ENCODE measurements at places on chromosomes 11 and 22.

DNA sequence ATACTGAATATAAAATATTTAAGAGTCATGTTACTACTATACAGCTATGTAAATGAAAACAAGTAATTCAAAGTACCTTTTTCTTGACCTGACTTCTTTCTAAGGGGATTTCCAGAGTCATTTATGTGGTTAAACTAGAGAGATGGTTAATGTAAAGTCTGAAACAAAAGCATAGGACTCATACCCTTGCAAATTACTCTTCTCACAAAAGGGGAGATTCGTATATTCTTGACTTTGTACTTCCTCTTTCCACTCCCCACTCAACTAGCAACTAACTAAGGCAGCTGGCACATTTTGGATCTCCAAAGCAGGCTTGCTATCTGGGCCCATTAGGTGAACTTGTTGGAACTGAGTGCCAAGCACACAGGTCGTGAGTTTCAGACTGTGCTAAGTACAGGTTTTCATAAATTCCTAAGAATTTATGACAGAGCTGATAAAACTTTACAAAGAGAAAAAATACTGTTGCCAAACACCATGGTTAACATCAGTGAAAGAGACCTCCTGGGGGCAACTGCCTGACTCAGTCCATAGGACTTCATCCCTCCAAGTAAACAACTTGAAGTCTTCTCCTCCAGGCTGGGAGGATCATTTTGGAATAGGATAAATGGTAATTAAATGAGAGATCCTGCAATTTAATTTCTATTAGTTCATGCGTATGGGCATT is 77.0 kb upstream of the DDI1 start:
- DNase-seq, result no peak

DNA sequence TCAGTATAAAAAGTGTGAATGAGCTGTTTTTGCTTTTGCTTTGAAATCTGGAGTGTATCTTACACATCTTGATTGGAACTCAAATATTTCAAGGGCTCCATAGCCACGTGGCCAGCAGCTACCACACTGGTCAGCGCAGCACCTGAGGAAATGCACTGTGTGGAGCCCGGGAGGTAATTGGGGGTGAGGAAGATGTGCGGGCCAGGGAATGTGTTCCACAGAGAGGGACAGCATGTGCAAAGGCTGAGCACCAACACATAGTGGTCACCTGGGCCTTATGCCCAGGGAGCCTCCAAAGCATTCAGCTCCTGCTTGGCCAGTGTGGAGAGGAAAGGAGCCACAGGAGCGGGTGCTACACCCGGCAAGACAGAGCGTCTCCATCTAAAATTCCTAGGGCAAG is 20.8 kb downstream of the RELT start:
- DNase-seq, result no peak

DNA sequence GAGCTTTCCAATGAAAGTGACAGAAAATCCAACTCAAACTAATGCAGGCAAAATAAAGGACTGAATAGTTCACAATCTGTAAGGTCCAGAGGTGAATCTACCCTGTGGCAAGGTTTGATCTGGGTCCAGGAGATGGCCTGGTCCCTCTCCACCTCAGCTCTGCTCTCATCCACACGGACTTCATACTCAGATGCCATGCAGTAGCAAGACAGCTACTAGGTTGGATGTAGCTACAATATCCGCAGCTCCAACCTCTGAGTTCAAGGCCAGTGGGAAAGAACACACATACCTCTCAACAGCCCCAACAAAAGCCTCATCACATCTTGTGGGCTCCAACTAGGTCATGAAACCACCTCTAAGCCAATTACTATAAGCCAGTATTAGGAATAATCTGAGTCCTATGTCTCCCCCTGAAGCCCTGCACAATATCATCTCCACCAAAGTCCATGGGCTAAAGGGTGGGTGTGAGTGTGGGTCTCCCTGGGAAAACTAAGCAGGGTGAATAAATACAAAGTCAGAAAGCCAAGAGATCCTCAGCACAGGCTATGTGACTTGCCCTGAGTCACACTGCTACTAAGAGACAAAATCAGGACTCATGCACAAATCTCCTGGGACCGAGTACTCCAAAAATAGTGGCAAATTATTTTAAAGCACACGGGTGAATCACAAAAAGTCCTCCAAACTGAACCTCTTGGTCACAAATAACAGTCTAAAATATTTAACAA is 78.8 kb downstream of the LARGE1 start:
- no peak for DNase-seq

DNA sequence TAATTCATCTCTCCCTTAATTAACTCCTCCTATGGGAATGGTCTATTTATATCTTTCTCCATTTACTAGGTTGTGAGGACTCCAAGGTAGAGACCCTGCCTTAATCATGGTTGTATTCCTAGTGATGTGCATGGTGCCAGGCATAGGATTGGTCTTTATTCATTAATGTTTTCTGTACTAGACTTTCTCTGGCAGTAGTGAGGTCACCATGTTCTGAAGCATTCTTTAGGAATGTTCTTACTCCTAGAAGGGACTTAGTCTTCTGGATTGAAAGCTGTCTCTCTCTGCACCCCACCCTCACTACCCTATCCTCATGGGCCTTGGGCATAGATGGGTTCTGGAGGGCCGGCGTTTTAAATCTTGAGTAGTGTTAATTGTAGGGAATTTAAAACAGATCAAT is 10.6 kb upstream of the INSC start:
- DNase-seq, result no peak

DNA sequence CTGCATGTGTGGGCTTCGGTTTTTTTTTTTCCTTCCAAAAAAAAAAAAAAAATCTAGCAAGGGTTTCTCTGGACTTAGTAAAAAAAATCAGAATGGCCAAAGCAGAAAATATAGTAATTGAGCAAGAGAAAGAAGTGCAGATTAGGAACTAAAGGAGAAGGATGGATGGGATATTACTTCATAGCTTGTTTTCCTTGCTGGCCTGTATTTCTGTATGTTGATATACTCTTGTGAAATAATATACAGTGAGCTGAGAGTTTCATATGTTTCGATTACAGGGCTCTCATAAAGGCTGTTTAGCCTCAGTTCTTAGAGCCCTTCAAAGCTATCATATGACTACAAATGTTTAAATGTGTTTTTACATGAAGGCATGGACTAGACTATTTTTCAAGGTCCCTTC is 34.3 kb upstream of the NFRKB start:
- no peak for DNase-seq
